ENCODE measurements at places on chromosomes 2 and 18.
A peak's percentile ranks its signal among the peaks of the same experiment; 100 is the strongest.

GRCh38 chr2:676647-677055, 555 bp downstream of the TMEM18 start:
- DNase-seq, result peak; percentile 90

GRCh38 chr2:135162786-135163185, 110.7 kb downstream of the RAB3GAP1 start:
- no peak for DNase-seq

- no peak for DNase-seq
Observed at GRCh38 chr2:104901037-104901881, 47.3 kb downstream of the POU3F3 start.

DNA sequence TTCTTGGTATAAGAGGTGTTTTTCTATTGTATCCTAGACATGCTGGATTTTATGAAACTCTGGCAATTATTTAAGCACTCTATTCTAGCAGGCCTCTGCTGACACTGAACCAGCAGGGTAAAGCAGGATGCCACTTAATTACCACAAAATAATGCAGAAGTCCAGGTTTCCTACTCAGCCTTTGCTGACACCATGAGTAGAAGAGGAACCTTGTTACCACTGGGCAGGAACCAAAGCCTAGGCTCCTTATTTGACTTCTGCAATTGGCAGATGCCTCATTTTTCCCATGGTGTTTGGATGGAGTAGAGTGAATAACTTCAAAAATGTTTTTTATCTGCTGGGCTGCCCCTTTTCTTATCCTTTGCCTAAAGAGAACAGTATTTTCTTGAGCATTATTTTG, 60.8 kb downstream of the THNSL2 start:
- no peak for DNase-seq

DNA sequence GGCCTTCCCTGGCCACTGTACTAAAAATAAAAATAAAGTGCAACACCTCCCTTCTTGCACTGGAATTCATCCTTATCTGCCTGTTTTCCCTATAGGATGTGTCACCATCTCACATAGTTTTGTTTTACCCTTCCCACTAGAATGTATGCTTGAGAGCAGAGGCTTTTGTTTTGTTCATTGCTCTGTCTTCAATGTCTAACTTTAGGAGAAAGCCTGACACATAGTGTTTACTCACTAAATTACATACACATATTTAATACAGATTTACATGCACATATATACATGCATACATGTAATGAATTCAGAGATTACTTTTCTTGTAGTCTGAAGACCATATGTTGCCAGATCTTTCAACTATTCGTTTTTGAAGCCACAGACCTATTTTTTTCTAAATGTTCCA, 23.0 kb downstream of the CD302 start:
- no peak for DNase-seq

GRCh38 chr2:167310442-167310841, 422.2 kb downstream of the XIRP2 start:
- no peak for DNase-seq

DNA sequence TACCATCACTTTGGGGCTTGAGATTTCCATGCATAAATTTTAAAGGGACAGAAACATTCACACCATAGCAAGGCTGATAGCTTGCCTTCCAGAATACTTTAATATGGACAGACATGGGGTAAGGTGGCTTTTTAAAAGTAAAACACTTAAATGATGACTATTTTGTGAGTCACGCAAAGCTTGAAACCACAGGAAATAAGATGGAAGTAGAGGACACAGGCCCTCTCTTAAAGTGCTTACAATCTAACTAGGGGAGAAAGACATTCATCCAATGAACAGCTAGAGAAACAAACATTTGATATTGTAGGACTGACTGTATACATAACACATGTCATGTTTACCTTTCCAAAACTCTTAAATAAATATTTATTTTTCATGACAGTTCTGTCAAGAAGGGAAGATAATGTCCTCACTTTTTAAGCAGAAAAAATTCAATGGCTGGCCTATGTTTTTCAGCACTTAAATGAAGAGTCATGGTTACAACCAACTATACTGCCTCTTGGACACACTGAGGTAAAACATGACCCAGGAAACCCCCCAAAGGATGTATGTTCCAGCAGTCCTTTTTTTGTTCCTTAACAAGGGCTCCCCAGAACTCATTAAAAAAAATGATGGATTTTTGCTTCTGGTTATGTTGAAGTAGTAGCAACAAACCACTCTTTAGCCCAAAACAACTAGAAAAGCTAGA, 120.0 kb upstream of the RBMS1 start:
- DNase-seq, result no peak

- no peak for DNase-seq
Observed at GRCh38 chr2:186440506-186440905, 45.6 kb upstream of the ZC3H15 start.

DNA sequence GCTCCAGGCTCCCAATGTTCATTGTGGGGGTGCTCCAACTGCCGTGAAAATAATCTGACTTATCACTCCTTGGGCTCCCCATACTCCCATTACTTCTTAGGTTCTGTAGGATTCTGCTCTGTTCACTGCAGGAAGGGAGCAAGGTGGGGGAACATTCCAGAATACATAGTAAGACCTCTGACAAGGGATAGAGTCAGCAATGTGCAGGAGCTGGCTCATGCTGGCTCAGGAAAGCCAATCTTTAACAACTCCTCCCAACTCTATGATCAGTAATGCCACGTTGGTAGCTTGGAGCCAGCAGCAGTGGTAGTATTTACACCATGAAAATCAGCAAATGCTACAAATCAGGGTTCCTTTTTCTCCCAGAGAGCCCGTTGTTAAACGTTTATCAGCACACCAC, 44.4 kb downstream of the FECH start:
- no peak for DNase-seq

DNA sequence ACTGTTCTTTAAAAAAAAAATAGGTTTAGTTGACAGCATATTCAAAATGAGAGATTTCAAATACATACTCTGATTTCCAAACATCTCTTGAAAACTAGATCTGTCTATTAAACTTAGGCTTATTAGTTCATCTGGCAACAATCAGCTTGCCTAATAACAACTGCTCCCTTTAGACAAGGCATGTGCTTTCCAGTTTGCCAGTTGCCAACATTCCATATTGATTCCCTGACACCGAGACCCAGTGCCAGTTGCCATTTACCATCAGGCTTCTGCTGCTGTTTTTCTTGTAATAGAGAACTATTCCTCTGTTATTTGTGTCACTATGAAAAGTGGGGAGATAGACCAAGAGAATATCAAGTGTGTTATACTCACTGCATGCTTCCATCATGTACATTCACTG, 256.0 kb downstream of the C1D start:
- DNase-seq, result no peak
